ENCODE measurements at places on chromosomes 11 and 22. TPM values are rescaled to one million over a fixed set of nuclear protein-coding genes. Genes with fewer than 3 reads are reported as not detected.

GRCh38 chr11:61975638-61976419 is 8.4 kb upstream of the FTH1 start:
- H3K27ac ChIP-seq, result no peak overlapping the region
- H3K36me3 ChIP-seq, result no peaks in the 10 kb centered on the region
- no peaks in the 10 kb centered on the region for H3K4me1 ChIP-seq
- H3K4me3 ChIP-seq, result no peak overlapping the region
- no peaks in the 10 kb centered on the region for H3K27me3 ChIP-seq

- no peaks in the 10 kb centered on the region for H3K4me1 ChIP-seq
- no peaks in the 10 kb centered on the region for H3K27me3 ChIP-seq
- H3K4me3 ChIP-seq, result no peak overlapping the region
Measured at GRCh38 chr11:2816941-2817421, 68.6 kb downstream of the CDKN1C start.

- no peaks in the 10 kb centered on the region for H3K27me3 ChIP-seq
- H3K4me1 ChIP-seq, result no peaks in the 10 kb centered on the region
- no peak for DNase-seq
- no peak overlapping the region for H3K27ac ChIP-seq
- no peaks in the 10 kb centered on the region for H3K36me3 ChIP-seq
- no peak overlapping the region for H3K4me3 ChIP-seq
Measured at GRCh38 chr11:1085440-1086170, 10.9 kb downstream of the MUC2 start.

DNA sequence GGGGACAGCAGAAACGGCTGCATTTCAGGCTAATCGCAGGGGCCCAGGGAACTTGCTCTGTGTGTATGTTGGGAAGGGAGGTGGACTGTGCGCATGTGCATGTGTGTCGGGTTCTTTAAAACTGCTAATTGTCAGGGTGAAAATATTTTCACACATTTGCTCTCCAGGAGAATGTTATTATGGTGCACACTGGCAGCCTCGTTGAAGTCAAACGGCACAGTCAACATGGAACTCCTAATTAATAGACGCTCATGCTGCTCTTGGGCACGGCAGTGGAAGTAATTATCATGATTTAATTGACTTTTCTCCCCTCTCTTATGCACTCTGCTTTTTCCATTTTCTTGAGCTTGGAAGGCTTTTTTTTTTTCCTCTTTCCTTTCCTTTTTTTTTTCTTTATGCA is 92.6 kb downstream of the TSPAN18 start:
- H3K4me3 ChIP-seq, result no peak overlapping the region
- H3K36me3 ChIP-seq, result no peaks in the 10 kb centered on the region
- H3K27ac ChIP-seq, result no peak overlapping the region
- no peaks in the 10 kb centered on the region for H3K4me1 ChIP-seq

- DNase-seq, result no peak
- H3K36me3 ChIP-seq, result no peaks in the 10 kb centered on the region
- no peaks in the 10 kb centered on the region for H3K4me1 ChIP-seq
- no peak overlapping the region for H3K4me3 ChIP-seq
- H3K27ac ChIP-seq, result no peak overlapping the region
Measured at GRCh38 chr22:35870517-35871293, 153.0 kb downstream of the APOL5 start.

GRCh38 chr11:68317147-68317785 is 4.9 kb downstream of the LRP5 start:
- peaks cover 4% of the 10 kb centered on the region for H3K27me3 ChIP-seq
- H3K4me3 ChIP-seq, result no peak overlapping the region
- H3K27ac ChIP-seq, result no peak overlapping the region
- DNase-seq, result no peak
- peaks cover 8% of the 10 kb centered on the region for H3K4me1 ChIP-seq

GRCh38 chr11:134572741-134573675 is 161.0 kb upstream of the B3GAT1 start:
- H3K4me3 ChIP-seq, result no peak overlapping the region
- no peak overlapping the region for H3K27ac ChIP-seq
- H3K27me3 ChIP-seq, result no peaks in the 10 kb centered on the region
- H3K4me1 ChIP-seq, result no peaks in the 10 kb centered on the region

The TMPRSS5 gene
- total RNA-seq, result 1.5 TPM

The SYT12 gene
- total RNA-seq, result not detected

The NCR3LG1 gene
- total RNA-seq, result 0.70 TPM

The OR5A1 gene
- not detected for total RNA-seq

The IL10RA gene
- 154 TPM for total RNA-seq

The CCDC73 gene
- total RNA-seq, result not detected

The EWSR1 gene
- total RNA-seq, result 249 TPM

The ANO5 gene
- not detected for total RNA-seq
